Hepatic stellate cell (primary cell): ENCODE measurements at places on chromosomes 1 and 21.
A peak's percentile ranks its signal among the peaks of the same experiment; 100 is the strongest.

GRCh38 chr1:46621930-46622329 is 5.3 kb upstream of the MOB3C start:
- DNase-seq = no peak

GRCh38 chr1:148372731-148373130 is 110.4 kb downstream of the PPIAL4G start:
- no peak for DNase-seq

DNA sequence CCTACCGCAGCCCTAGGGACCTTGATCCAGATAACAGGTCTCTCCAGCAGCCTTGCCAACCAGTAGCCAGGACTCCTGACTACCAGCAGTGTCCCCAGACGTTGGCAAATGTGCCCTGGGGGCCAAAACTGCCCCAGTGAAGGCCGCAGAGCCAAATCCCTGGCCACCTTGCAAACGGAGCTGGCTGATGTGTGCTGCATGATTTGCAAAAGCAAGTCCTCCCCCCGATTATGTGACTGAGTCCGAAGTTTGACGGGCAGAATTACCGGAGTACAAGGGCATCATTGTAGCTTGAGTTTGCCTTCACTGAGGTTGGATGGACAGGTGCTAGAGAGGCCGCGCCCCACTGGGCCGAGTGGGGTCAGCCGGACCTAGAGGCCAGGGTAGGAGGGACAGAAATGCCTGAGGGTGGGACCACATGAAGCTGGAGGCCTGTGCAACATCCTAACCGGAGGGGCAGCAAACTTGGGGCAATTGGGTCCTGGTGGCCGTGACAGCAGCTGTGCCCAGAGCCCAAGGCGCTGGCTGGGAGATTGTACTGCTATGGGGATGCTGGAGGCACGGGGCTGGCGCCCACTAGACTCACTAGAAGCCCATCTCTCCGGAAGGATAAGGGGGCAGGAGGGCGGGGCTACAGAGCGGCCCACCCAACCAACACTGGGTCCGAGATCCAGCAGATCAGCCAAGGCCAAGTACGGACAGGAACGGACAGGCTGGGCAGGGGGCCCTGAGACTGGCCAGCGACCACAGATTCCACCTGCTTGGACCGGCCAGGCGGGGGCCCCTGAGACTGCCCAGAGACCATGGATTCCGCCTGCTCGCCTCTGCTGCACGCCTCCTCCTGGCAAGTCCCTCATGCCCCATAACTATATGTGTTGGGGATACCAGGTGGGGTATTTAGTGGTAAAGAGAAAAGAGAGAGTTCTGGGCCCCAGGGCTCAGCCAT is 2.8 kb downstream of the ARHGEF16 start:
- DNase-seq = no peak

DNA sequence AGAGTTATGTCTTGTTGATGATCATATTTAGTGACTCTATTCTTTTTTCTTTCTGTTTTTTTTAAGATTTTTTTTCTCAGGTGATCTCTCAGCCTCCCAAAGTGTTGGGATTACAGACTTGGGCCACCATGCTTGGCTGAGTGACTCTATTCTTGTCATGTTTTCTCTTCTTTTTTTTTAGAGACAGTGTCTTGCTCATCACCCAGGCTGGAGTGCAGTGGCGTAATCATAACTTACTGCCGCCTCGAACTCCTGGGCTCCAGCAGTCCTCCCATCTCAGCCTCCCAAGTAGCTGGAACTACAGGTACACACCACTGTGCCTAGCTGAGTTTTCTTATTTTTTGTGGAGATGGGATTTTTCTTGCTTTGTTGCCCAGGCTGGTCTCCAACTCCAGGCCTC is 36.9 kb downstream of the ZMYM4 start:
- DNase-seq = no peak

DNA sequence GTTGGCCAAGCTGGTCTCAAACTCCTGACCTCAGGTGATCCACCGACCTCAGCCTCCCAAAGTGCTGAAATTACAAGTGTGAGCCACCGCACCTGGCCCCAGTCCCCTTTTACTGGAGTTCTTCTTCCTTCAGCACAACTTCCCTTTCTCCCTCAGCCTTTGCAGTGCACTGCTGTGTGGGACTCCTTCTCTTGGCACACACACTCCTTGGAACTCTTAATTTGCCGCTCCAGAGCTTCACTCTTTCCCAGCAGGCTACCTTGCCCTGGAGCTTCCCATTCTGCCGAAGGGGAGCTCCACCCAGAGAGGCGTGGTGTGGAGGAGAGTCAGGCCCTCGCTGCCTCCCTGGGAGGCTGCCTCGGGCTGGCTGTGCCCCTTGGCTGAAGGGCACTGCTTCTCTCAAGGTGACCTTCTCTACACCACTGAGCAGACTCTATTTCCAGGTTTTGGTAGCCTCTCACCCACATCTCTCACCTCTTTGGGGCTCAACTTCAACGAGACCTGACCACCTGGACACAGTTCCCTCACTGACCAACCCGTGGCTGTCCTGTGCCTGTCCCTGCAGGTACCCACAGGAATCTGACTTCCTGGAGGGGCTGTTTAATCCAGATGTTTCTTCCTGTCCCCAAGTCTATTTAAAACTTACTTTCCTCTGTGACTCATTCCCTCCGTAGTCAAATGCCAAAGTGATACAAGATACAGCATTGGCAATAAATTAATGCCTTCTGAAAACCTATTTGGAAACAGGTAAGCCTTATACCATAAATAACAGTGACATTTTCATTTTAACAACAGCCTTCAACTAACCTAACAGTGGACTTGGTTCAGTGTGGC is 227.3 kb upstream of the KIAA0040 start:
- no peak for DNase-seq

- no peak for DNase-seq
Measured at GRCh38 chr1:216888731-216889130, 165.5 kb upstream of the ESRRG start.

GRCh38 chr1:214447557-214447871 is 103.9 kb downstream of the PTPN14 start:
- DNase-seq = no peak

DNA sequence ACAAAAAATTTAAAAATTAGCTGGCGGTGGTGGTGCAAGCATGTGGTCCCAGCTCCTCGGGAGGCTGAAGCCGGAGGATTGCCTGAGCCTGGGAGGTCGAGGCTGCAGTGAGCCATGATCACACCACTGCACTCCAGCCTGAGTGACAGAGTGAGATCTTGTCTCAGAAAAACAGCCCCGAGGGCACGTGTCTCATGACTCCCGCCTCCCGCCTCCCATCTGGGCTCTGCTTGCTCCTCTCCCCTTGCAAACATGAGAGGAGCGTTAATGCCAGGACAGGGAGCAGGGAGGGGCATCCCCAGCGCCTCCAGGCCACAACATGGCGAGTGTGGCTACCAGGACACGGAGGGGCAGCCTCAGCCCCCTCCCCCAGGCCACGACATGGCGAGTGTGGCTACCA is 28.3 kb downstream of the FAAP20 start:
- no peak for DNase-seq

DNA sequence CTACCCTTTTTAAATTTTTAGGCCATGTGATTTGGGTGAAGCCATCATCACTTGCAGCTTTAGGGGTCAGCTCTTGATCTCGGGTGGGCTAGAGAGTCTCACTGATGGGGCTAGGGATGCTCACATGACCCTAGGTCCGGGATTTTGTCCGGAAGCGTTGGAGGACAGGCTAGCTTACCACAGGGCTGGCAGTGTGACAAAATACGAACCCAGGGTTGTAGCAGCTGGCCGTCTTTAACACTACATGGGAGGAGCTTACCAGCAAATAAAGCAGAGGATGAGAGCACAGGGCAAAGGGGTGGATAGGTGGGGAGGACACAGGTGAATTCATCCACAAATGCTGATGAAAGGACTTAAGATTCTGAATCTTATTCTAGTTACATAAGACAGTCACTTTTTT is 21.9 kb downstream of the GPR161 start:
- no peak for DNase-seq

DNA sequence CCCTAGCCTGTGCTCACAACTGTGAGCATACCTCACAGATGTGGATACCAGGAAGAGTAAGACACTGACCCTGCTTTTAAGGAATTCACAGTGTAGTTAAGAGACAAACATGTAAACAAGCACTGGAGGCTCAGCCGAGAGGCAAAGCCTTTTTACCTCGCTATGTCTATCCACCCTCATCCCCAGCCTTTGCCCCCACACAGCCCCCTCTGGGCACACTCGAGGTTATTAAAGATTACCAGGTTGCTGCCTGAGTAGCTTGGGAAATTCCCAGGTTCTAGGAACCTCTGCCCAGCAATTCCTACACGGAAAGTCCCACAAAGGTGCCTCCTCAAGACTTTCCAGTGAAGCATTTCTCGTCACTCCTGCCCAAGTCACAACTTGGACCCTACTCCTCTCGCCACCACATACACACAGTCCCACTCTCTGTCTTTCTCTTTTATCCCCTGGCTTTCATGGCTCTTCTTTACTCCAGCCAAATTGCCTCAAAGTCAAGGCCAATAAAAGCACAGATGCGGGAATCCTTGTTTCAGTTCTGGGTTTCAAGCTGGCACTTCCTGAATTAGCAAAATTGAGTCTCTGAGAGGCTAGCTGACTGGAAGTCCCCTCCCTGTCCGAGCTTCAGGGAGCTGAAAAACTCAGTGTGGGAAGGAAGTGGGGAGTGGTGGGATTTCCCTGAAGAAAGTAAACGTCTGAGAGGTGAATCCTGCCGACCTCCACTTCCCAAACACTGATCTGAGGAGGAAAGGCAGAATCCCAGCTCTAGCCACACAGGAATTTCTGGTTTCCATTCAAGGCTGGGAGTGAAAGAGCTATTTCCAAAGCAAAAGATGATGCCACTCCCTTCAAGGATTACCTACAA is 7.6 kb downstream of the DENND2D start:
- no peak for DNase-seq

- DNase-seq = no peak
Measured at GRCh38 chr1:7294636-7295035, 476.5 kb upstream of the VAMP3 start.

GRCh38 chr1:4797429-4797828 is 143.0 kb downstream of the AJAP1 start:
- no peak for DNase-seq

DNA sequence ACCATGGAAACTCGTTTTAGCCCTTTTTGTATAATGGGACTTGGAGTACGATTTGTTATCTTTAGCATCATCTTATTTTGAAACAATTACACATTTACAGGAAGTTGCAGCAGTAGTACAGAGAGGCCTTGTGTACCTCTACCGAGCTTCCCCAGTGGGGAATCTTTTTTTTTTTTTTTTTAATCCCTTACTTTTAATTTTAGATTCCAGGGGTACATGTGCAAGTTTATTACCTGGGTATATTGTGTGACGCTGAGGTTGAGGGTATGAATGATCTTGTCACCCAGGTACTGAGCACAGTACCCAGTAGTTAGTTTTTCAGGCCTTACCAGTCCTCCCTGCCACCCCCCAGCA is 45.9 kb downstream of the HHAT start:
- no peak for DNase-seq

GRCh38 chr21:40733024-40733397 is 113.9 kb downstream of the DSCAM start:
- no peak for DNase-seq

GRCh38 chr1:184158896-184159681 is 107.6 kb downstream of the TSEN15 start:
- DNase-seq = no peak

GRCh38 chr1:1430114-1430982 is 5.1 kb upstream of the VWA1 start:
- DNase-seq = peak; percentile 88

DNA sequence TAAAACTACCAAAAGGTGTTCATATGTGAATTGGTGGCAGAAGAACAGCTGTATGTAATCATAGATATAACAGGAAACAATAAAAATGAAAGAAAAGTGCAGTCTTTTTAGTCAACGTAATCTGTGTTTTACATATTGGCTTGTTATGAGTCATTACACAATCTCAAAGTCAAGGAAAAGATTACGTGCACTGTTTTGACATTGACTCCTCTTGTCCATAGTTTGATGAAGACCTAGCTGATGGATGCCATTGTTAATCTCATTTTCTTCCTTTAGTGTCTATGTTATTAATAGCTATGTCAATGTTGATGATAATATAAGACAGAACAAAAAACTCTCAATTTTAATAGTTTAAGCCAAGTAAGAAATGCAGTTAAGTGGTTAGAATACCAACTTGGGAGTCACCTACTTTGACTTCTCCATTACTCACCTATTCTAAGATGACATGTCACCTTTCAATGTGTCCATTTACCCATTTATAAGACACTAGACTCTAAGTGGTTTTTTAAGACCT is 84.5 kb upstream of the SAMSN1 start:
- DNase-seq = no peak

- DNase-seq = peak; percentile 78
Measured at GRCh38 chr1:24502065-24502708, 449 bp upstream of the RCAN3 start.

- no peak for DNase-seq
Measured at GRCh38 chr1:116125758-116126157, 14.6 kb downstream of the MAB21L3 start.
